ENCODE measurements at places on chromosomes 4 and X.

DNA sequence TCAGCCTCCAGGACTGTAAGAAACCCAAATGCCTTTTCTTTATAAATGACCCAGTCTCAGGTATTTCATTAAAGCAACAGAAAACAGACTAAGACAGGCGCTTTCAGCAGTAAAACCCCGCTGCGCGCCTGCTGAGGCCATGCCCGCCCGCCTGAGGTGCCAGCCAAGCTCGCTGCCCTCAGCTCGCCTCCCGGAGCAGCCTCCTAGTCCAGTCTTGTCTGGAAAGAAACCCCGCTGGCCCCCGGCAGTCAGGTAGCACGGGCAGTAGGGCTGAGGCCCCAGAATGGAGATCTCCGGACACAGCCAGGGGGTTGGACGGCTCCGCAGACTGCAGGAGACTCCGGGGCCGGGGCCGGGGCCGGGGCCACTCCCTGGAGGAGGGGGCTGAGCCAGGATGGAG, 31.7 kb downstream of the ZFYVE28 start:
- no peak for DNase-seq

GRCh38 chr4:127604949-127605709, 27.6 kb upstream of the INTU start:
- no peak for DNase-seq

DNA sequence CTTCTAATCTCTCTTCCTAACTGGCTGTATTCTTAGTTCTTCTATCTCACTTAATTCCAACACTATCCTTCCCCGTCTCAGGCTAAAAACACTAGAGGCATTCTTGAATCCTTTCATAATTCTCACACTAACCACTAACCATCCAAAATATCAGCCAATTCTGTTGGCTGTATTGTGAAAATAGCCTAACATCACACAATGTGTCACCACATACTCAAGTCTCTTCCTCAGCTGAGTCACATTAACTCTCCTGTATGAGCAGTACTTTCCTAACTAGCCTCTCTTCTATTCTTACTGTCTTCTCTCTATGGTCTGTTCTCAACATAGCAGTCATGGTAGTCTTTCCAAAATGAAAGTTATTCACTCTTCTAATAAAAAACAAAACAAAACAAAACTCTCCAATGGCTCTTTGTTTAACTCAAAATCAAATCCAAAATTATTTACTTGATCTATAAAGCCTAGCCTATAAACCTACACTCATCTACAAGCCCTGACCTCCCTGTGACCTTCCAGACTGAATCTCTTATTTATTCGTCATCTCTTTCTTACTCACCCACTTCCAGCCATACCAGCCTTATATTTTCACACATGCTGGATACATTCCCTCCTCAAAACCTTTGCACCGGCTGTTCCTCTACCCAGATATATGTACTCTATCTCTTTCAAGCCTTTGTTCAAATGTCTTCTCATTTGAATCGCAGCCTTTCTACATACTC, 445.9 kb downstream of the TLL1 start:
- no peak for DNase-seq

GRCh38 chrX:10524578-10524977, 95.8 kb downstream of the MID1 start:
- no peak for DNase-seq

GRCh38 chr4:6806924-6807626, 24.5 kb downstream of the KIAA0232 start:
- DNase-seq: no peak

GRCh38 chr4:71294301-71294700, 44.5 kb upstream of the SLC4A4 start:
- DNase-seq: no peak

DNA sequence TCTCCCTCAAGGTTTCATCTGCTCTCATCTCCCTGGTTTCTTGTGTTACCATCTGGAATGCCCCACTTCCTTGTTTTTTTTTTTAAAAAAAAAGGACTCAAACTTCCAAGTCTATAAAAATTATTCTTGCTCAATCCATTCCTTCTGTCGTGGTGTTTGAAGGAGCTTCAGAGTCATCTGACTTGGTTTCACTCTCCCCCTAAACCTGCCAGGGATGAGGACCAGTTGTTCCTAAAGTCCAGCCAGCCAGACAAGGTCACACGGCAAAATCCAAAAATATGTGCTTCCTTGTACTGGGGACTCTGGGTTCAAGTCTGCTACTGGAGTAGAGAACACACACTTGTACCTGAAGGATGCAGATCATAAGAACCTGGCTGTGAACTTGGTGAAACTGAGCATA, 84.5 kb upstream of the GPM6B start:
- no peak for DNase-seq

DNA sequence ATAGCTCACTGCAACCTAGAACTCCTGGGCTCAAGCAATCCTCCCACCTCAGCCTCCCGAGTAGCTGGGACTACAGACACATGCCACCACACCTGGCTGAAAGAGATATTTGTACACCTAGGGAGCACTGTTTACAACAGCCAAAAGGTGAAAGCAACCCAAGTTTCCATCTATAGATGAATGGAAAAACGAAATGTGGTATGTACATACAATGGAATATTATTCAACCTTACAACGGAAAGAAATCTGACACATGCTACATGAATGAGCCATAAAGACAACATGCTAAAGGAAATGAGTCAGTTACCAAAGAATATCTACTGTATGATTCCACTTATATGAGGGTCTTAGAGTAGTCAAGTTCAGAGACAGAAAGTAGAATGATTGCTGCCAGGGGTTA, 52.2 kb downstream of the ABCG2 start:
- no peak for DNase-seq

- DNase-seq: no peak
Observed at GRCh38 chrX:44596277-44596676, 53.6 kb upstream of the FUNDC1 start.

All from activated T-cell treated with anti-CD3 and anti-CD28 coated beads for 24 hours (primary cell).